GDM1 (cell line): ENCODE measurements at places on chromosomes 12 and 14.

GRCh38 chr12:58346032-58346632 lies 404.8 kb downstream of the ATP23 start:
- no peak for DNase-seq

DNA sequence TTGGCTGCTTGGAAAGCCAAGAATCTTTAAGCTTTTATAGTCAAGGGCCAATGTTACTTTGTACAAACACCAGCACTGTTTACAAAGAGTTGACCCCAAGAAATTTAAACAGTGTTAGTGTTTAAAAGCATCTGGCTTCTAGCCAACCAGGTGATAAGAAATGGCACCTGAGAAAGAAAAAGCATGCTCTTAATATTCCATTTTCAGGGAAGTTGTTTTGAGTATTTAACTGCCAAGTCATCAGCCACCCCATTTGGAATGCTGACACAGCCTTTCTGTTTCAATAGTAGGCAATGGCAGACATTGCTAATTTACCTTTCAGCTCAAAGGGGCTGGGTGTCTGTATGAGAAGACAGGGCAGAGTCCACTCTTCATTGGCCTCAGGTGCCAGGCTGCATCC lies 3.7 kb upstream of the SLC35F4 start:
- DNase-seq = no peak

GRCh38 chr14:64520699-64521098 lies 16.1 kb downstream of the ZBTB1 start:
- no peak for DNase-seq

DNA sequence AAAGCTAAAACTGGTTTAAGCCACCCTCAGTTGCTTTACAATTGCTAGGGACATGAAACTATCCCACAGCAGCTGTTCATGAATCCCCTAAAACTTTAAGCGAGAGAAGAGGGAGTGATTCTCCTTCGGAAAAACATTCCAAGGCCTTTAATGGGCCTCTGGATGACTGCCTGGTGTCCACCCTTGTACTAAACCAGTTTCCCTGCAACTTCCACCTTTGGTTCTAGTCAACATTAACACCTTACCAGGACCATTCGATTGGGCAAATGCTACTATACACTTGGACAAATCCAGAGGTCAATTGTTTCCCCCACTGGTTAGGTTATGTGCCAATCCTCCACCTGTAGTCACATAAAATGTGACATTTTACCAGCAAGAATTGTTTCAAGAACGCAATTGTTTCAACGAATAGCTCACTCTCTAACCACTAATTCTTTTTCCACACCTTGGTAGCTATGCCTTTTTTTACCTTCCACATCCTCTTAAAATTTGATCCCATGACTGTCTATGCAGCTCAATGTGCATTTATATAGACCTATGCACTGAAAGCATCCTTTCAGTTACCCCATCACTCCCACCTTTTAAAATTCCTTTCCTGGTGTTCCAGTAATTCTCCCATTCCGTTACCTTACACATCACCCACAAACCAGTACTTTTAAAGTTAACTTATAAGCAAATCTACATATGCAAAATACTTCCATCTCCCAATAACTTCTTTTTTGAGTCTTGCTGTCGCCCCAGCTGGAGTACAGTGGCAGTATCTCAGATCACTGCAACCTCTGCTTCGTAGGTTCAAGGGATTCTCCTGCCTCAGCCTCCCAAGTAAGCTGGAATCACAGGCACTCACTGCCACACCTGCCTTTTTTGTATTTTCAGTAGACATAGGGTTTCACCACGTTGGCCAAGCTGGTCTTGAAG lies 3.6 kb downstream of the UBC start:
- DNase-seq = no peak

- DNase-seq = no peak
These were observed 23.2 kb downstream of the LGALS3 start for GRCh38 chr14:55152052-55152753.

GRCh38 chr12:127077262-127078045 lies 1189.5 kb upstream of the TMEM132C start:
- DNase-seq = no peak

DNA sequence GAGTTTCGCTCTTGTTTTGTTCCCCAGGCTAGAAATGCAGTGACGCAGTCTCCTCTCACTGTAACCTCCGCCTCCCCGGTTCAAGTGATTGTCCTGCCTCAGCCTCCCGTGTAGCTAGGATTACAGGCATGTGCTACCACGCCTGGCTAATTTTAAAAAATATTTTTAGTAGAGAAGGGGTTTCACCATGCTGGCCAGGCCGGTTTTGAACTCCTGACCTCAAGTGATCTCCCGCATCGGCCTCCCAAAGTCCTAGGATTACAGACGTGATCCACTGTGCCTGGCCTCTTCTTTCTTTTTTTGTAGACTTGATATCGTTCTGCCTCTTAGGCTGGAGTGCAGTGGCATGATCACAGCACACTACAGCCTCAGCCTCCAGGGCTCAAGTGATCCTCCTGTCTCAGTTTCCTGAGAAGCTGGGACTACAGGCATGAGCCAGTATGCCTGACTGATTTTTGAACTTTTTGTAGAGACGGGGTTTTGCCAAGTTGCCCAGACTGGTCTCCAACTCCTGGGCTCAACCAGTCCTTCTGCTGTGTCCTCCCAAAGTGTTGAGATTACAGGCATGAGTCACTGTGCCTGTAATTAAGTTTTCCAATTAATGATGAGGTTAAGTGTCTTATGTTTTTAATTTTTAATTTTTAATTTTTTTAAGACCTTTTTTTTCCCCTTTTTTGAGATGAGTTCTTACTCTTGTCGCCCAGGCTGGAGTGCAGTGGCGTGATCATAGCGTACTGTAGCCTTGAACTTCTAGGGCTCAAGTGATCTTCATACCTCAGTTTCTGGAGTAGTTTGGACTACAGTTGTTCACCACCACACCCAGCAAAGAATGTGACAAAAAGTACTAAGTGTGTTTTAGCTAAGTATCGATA lies 10.2 kb downstream of the RCOR1 start:
- DNase-seq = no peak

DNA sequence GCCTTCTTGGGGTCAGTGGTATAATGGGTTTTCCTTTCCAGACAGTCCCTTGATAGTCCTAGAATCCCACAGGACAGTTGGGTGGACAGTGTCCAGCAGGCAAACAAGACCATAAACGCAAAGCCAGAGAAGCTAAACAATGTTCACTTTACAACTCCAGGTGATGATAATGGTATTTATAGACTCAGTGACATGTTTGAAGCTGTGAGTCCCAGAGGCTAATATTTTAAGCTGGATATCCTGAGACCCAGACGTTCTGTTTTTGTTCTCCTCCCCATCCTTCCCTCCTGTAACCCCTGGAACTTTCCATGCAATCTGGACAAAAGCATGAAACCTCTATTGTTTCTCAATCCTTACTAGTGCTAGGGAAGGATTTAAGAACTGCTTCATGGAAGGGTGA lies 121.0 kb downstream of the ZFP36L1 start:
- no peak for DNase-seq

DNA sequence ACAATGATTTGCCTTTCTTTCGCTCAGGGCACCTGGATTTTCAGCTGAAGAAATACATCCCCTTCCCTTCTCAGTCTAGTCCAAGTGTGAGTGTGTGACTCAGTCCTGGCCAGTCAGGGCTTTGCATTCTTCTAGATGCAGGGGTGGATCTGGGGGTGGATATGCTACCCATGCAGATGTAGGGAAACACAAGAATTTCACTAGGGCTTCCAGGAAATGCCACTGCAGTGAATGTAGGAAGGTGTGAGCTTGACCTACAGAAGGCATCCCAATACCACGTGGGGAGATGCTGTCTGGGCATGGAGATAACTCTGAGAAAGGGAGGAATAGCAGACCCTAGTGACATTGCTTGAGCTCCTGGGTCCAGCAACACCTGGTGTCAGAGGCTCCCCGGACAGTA lies 404.2 kb downstream of the GLT1D1 start:
- no peak for DNase-seq

DNA sequence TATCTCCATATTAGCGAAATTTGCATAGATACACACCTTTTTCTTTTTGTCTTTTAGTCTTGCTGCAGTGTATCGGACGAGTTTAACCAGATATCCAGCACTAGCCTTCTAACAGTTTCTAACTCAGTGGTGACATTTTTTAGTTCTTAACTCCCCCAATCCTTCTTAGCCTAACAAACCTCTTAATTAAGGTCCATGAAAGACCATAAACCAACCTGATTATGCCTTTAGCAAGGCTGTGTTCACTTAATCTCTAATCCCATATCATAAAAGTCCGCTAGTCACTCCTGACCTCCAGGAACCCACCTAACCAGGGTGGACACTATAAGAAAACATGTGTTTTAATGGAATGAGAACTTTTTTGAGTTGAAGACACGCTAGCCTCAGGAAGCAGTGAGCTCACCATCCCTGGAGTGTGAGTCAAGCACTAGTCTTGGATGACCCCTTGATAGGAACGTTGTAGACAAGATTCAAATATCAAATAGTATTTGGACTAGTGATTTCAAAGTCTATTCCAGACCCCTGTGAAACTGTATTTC lies 9.5 kb downstream of the CDKN1B start:
- DNase-seq = no peak

DNA sequence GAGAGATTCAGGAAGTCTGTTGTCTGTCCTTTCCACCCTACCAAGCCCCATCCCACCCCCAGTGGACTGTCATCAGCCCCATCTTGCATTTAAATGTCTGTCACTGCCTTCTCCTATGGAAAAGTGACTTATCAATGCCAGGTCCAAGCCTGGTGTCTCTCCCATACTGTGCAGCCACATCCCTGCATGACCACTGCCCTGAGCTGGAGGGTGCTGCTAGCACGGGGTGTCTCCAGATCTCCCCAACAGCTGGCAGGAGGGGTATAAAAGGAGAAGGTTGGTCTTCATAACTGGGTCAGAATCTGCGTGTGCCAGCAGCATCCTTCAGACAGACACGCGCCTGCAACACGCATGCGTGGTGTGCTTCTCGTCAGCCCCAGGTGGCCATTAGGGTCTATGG lies 154.4 kb upstream of the HIF1A start:
- DNase-seq = no peak

DNA sequence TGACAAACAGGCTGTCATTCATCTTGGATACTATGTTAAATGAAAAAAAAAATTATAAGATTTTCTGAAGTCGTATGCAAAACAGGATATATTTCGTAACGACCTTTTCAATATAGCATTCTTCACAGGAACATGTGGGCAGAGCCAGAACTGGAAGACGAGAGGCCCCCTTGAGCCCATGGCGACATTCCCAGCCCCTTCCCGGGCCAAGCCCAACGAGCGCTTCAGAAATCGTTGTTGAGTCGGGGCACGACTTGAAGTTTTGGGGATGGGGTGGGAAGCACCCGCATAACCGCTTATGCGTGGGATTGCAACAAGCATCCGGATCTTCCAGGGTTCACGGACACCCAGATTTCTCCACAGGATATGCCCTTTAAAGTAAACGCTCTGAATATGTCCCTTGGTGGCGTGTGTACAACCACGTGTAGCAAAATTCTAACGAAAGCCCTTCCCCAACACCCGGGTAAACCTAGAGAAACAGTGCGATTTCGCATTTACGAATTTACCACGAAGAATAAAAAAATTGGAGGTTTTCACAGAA lies 736 bp downstream of the C14orf39 start:
- DNase-seq = no peak

DNA sequence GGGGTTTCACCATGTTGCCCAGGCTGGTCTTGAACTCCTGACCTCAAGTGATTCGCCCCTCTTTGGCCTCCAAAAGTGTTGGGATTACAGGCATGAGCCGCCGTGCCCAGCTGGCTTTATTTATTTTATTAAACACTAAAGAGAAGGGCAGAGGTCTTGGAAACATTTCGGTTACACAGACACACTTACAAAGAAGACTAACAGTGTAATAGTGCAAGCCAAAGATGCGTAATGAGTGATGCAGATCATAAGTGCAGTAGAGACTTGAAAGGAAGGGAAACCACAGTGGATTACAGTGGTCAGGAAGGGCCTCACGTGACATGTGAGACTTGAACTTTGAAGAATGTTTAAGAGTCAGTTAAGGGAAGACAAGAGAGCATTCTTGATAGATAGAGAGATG lies 33.9 kb upstream of the CDK17 start:
- peak; percentile 18 for DNase-seq

GRCh38 chr14:86015511-86015910 lies 485.6 kb downstream of the FLRT2 start:
- DNase-seq = no peak

- DNase-seq = no peak
These were observed 167.1 kb downstream of the DUSP6 start for GRCh38 chr12:89185181-89185580.

- peak; percentile 56 for DNase-seq
These were observed 11.6 kb downstream of the TMEM30B start for GRCh38 chr14:61269321-61270083.

GRCh38 chr14:76717508-76718290 lies 43.6 kb upstream of the VASH1 start:
- DNase-seq = no peak
